ENCODE measurements at places on chromosomes 4 and X. TPM values are rescaled to one million over a fixed set of nuclear protein-coding genes. Genes with fewer than 3 reads are reported as not detected.

Gene CT45A3
- 0.72 TPM for total RNA-seq

Gene GLRB
- 9.1 TPM for total RNA-seq

Gene MAP3K15
- total RNA-seq: not detected

Gene SUPT20HL2
- 3.4 TPM for total RNA-seq

Gene F11
- not detected for total RNA-seq

Measured in umbilical cord (tissue), 2 donors.